Stimulated activated CD8-positive, alpha-beta memory T cell treated with anti-CD3 and anti-CD28 coated beads, Interleukin-4, amount 100 ng/mL, for 24 hours (primary cell): ENCODE measurements at places on chromosomes 7 and 10.
A peak's percentile ranks its signal among the peaks of the same experiment; 100 is the strongest.

GRCh38 chr7:151824373-151824933 is 52.5 kb downstream of the PRKAG2 start:
- DNase-seq, result no peak

DNA sequence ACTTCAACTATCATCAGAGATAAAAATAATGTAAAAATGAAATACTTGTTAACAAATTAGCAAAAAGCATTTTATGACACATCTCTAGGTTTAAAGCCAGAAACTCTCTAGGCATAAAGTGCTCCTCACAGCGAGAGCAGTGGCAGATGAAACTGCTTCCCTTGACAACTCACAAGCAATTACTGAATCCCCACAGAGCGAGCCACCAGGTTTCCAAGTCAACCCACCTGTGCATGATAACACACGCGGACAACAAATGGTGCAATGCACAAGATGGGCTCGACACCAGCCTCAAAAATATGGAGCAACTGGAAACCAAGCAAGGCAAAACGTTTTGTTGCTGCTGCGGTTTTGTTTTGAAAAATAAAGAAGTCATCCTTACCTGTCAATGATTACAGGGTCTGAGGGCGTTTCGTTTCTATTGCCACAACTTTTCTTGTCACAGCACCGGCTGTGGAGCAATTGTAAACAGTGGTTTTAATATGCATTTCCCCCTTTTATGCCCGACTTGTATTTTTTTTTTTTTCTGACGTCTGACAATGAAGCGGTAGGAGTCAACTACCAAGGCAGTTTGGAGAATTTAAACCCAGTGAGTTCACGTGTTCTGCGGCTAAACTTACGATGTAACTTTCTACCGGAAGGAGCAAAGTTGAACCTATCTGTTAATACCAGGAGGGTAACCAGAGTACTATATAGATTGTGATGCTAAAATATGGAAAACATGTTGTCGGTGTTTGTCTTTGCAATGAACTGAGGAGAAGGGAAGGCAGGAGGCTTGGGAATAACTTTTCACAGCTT is 7.0 kb downstream of the EBF3 start:
- DNase-seq, result no peak

- no peak for DNase-seq
Observed at GRCh38 chr7:39958038-39958437, 8.0 kb downstream of the CDK13 start.

- DNase-seq, result no peak
Observed at GRCh38 chr7:130377178-130377577, 3.1 kb upstream of the CPA1 start.

- no peak for DNase-seq
Observed at GRCh38 chr7:56091591-56091990, 1.2 kb downstream of the PHKG1 start.

DNA sequence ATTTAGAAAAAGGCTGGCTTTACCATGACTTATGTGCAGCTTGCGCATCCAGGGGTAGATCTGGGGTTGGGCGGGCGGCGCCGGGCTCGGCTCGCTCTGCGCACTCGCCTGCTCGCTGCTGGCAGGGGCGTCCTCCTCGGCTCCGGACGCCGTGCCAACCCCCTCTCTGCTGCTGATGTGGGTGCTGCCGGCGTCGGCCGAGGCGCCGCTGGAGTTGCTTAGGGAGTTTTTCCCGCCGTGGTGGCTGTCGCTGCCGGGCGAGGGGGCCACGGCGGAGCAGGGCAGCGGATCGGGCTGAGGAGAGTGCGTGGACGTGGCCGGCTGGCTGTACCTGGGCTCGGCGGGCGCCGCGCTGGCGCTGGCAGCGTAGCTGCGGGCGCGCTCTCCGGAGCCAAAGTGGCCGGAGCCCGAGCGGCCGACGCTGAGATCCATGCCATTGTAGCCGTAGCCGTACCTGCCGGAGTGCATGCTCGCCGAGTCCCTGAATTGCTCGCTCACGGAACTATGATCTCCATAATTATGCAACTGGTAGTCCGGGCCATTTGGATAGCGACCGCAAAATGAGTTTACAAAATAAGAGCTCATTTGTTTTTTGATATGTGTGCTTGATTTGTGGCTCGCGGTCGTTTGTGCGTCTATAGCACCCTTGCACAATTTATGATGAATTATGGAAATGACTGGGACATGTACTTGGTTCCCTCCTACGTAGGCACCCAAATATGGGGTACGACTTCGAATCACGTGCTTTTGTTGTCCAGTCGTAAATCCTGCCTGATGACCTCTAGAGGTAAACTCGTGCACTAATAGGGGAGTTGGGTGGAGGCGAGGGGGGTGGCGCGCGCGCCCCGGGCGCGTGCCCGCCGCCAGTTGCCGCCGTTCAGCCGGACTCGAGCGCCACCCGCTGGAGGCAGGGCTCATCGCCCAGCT is at the start of gene HOXA5:
TSS of gene HOXA5 (minus strand) at position 659 of the 927 bp plus-strand sequence. CDS start at position 585, 74 bp downstream.
- no peak for DNase-seq

DNA sequence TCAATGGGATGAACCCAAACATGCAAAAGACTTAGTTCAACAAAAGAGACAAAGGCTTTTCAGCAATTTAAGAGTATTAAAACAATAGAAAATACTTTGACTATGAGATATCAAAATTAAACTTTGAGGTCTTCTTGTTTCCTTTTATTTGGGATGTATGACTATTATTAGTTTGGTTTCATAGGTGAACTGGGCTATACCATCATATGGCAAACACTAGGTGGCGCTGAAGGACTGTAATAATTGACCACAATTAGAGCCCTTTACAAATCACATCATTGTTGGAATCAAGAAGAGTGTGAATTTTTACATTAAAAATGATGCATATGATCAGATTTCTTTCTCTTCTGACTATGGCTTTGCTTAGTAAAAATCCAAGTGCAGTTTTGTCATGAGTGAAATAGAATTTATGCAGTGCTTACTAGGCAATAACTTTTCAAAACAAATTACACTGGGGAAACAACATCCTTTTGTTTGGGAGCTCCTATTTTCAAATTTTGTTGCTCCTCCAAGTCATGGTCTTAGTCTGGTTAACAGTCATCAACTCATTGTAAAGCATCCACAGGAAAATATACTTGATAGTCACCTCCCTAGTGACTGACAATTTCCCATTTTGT is 14.7 kb upstream of the NXPH1 start:
- peak; percentile 15 for DNase-seq

GRCh38 chr7:101058355-101058754 is 26.9 kb upstream of the TRIM56 start:
- peak; percentile 18 for DNase-seq

DNA sequence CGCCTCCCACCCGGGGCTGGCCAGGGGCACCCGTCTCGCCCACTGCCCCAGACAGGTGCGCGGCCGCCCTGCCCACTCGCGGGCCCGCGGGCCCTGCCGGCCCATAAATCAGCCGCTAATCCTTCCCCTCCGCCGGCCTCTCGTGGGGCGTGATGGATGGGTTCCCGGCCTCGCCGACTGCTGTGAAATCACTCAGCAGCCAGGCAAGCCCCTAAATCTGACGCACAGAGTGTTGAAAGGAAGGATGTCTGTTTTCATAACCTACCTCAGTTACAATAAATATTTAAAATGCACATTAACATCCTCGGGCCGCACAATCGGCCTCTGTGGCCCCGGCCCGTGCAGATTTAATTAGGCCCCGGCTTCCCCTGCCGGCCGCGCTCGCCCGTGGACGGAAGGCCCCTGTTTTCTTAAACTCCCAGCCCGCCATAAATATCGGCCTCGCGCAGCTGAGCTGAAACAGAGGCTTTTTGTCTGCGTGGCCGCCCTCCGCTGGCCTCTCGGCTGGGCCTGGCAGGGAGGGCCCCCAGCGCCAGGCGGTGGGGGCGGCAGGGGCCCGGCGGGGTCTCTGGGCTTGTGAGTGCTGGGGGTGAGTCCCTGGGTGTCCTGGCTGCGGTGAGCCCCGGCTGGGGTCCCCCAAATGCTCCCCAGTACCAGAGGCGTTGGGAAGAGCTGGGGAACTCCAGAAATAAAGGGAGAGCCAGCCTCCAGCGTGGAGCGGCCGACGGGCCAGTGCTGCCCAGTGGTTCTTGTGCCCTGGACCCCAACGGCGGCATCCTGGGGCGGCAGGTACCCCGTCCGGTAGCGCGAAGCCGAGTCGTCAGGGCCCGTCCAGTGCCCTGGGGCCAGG is 90.7 kb downstream of the UNCX start:
- no peak for DNase-seq

GRCh38 chr7:79855172-79855571 is 279.5 kb upstream of the GNAI1 start:
- no peak for DNase-seq

- DNase-seq, result no peak
Observed at GRCh38 chr7:122118757-122119156, 25.3 kb downstream of the AASS start.

DNA sequence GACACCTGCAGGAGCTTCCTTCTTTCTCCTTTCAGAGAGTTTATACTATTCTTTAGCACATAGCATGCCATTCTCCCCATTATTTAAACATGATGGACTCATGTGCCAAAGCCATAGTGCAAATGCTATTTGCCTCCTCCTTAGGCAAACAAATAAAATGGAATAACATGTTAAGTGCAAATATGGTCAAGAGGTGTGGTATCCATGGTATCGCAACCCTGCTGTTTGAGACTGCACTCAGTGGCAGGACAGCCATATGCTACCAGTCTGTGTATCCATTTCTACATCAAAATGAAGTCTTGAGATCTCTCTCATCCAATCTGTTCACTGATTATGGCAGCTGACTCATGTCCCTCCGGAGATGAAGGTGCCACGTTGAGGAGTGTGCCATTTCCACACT is 22.8 kb downstream of the HEPACAM2 start:
- no peak for DNase-seq

- no peak for DNase-seq
Observed at GRCh38 chr10:116522803-116523381, 22.8 kb upstream of the PNLIP start.

GRCh38 chr7:120582916-120583315 is 275.0 kb downstream of the TSPAN12 start:
- no peak for DNase-seq

GRCh38 chr10:79196470-79197461 is 128.0 kb downstream of the ZMIZ1 start:
- peak; percentile 69 for DNase-seq

GRCh38 chr7:73715648-73716317 is 3.7 kb downstream of the STX1A start:
- DNase-seq, result peak; percentile 40

DNA sequence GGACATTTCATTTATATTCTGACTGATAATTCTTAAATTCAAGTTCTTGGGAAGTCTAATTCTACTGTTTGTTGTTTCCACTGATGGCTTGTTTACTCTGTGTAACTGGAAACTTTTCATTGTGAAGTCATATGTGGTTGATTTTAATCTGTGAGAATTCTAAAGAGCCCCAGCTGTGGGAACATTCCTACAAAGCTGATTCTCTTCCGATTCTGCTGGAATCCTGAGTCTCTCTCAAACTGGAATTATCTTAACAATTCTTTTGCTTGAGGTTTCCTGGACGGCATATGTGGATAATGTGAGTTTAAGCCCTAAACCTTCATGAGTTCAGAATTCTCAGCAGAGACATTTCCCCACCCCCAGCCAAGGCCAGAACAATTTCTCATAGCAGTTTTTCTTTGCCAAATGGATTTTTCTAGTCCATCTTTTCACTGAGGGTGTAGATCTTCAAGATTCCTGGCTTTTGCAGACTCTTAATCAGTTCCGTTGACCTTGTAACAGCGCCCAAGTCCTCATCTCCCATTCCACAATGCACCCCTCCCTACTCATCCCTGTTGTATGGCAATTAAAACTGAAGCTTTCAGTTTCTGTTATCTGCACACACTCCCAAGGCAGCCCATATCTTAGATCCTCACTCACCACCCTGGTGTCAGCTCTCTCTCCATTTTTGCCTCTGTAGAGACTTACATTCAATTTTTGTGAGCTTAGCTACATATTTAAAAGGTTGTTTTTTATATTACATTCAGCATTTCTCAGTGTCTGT is 37.6 kb downstream of the GRM8 start:
- DNase-seq, result no peak

- DNase-seq, result no peak
Observed at GRCh38 chr7:92768501-92769393, 67.6 kb downstream of the CDK6 start.

DNA sequence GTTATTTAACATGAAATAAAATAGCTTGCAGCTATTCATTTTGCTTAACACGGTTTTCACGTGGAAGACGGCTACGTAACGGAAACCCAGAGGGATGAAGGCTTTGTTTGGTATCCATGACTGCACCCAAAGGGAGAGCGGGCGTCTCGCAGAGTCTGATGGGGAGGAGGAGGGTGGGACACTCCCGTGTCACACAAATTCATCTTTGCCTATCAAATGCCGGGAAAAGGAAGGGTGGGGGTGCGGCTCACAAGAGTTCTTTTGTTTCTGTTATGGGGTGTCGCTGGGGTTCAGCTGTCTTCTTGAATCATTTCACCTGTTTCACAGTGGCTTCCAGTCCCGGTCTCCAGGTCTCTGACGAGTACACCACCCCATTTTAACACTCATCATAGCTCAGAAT is 108.5 kb downstream of the ZRANB1 start:
- no peak for DNase-seq

DNA sequence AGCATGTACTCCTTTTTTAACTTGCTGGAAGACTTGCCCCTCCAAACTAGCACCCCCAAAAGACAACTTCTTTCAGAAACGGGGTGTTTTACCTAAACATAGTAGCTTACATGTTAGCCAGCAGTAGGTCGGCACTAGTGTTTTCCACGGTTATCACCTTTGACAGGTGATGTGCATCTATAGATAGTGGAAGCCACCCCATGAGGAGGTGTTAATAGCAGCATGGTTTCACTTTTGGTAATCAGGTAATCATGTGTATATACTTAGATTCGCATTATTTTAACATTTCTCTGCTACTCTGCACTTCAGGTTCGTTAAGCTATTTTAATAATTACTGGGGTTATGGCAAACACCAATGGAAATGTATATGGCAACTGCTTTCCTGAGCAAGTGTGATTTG is 17.6 kb downstream of the SRI start:
- no peak for DNase-seq

- no peak for DNase-seq
Observed at GRCh38 chr10:77441353-77442166, 196.0 kb downstream of the KCNMA1 start.

DNA sequence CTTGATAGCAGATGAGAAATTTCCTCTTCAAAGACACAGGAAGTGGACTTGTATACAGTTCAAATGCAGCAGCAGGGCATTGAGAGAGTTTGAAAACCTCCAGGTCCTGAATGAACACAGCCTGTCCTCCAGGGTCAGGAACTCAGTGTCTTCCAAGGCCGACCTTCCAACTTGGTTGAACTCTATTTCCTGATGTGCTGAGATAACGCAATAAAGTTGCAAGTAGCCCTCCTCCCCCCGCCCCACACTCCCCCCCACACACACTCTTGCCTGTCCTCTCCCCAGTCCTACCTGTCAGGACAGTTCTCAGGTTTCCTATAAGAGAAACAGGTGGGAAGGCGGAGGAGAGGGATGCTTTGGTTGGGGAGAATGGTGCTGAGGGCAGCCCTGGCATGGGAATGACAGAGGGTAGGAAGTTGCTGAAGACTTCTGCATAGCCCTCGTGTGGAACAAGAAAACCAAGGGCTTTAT is 90.0 kb downstream of the CCDC71L start:
- DNase-seq, result no peak

DNA sequence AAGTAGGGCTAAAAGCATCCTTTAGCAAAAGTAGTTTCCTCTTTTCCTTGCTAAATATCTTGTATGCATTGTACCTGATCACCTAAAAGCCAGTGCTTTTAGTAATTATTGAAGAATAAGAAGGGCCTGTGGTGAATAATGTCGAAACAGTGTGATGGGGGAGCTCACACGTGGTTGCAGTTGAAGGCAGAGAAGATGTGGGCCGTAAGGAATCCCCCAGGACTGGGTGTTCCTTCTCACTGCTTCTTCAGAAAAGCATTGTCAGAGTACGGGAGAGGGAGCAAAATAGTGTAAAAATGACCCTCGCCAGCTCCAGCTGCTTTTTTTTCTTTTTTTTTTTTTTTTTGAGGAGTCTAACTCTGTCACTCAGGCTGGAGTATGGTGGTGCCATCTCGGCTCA is 201.1 kb downstream of the NSUN6 start:
- no peak for DNase-seq
